ENCODE measurements at places on chromosomes 3 and 15. TPM values are rescaled to one million over a fixed set of nuclear protein-coding genes. Genes with fewer than 3 reads are reported as not detected.

STRIT1 gene
- total RNA-seq: not detected

CCDC54 gene
- not detected for total RNA-seq

MESP2 gene
- 0.14 TPM for total RNA-seq

SOX14 gene
- total RNA-seq: not detected

YEATS2 gene
- 55.7 TPM for total RNA-seq

CLDN1 gene
- 0.27 TPM for total RNA-seq

TRIM42 gene
- total RNA-seq: not detected
